Liver (tissue), 10 donors: ENCODE measurements at places on chromosomes 16 and 17. TPM values are rescaled to one million over a fixed set of nuclear protein-coding genes. Genes with fewer than 3 reads are reported as not detected.

- no peaks in the 10 kb centered on the region for H3K36me3 ChIP-seq
- no peak for DNase-seq
- H3K4me3 ChIP-seq: no peak overlapping the region
These were observed 5.5 kb downstream of the PCGF2 start for GRCh38 chr17:38742411-38743308.

DNA sequence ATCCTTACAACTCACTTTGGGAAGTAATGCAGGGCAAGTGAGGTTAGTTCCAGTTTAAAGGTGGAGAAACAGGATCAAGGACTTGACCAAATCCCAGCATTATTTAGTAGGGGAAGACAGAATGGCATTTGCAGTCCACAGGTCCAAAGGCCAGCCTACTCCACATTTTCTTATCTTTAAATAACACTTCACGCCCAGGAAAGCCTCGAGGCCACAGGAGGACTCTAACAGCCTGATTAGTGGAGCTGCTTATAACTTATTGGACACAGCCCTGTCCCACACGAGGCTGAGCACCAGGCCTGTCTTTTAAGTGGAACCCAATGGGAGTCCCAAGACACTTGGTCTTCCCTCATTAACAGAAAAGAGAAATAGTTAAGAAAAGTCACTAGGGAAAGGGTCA, 12.1 kb upstream of the HYDIN start:
- no peaks in the 10 kb centered on the region for H3K27me3 ChIP-seq
- H3K4me1 ChIP-seq: no peaks in the 10 kb centered on the region
- no peak overlapping the region for H3K4me3 ChIP-seq
- no peak overlapping the region for H3K27ac ChIP-seq
- no peaks in the 10 kb centered on the region for H3K36me3 ChIP-seq
- DNase-seq: no peak

DNA sequence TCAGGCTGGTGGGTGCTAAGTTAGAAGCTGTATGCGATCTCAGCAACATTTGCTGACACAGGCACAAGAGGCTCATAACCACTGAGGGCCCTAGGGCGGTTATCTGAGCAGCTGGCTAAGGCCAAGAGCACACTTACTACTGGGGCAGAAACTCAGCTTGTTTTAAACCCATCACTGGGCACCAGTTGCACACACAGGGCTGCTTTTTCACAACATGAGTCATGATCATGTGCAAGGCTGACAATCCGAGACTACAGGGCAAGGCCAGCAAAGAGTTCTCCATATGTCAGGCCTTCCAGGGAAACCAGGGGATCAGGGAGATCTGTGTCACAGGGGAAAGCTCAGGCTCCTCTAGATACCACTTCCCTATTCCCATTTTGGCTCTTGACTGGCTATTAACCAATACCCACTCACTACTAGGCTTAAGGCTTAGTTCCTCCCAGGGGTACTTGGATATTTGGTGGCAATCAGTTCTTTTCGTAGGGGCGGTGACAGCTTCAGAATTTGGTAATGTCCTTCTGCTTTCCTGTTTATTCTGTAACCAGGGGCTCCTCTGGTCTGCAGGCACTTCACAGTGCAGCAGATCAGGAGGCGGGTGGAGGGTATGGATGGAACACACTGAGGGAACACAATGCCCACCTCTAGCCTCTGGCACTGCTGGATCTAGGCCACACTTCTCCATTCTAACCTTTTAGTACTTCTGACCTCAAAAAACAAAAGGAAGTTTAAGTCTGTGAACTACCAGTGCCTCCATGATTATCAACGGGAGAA, 44.9 kb upstream of the ERN1 start:
- peaks cover 53% of the 10 kb centered on the region for H3K4me1 ChIP-seq
- peaks cover 9% of the 10 kb centered on the region for H3K36me3 ChIP-seq
- H3K4me3 ChIP-seq: no peak overlapping the region

Gene IRX6
- not detected for polyA plus RNA-seq

- no peaks in the 10 kb centered on the region for H3K36me3 ChIP-seq
- H3K27ac ChIP-seq: no peak overlapping the region
- H3K27me3 ChIP-seq: no peaks in the 10 kb centered on the region
- no peak overlapping the region for H3K4me3 ChIP-seq
- peaks cover 7% of the 10 kb centered on the region for H3K4me1 ChIP-seq
These were observed 2.2 kb downstream of the TFAP4 start for GRCh38 chr16:4270595-4270994.

Gene LGALS9B
- not detected for polyA plus RNA-seq

GRCh38 chr17:74473294-74473693, 6.9 kb downstream of the CD300A start:
- H3K27ac ChIP-seq: no peak overlapping the region
- no peak overlapping the region for H3K4me3 ChIP-seq
- H3K4me1 ChIP-seq: no peaks in the 10 kb centered on the region
- H3K36me3 ChIP-seq: no peaks in the 10 kb centered on the region
- no peaks in the 10 kb centered on the region for H3K27me3 ChIP-seq

Gene CACNG3
- polyA plus RNA-seq: not detected

GRCh38 chr17:3965118-3965800, 1.0 kb upstream of the ATP2A3 start:
- peak overlapping the region; percentile 32 for H3K27ac ChIP-seq
- no peak overlapping the region for H3K4me3 ChIP-seq
- H3K27me3 ChIP-seq: no peaks in the 10 kb centered on the region
- no peak for DNase-seq

GRCh38 chr17:1793447-1793806, 31.6 kb downstream of the SERPINF1 start:
- H3K4me3 ChIP-seq: no peak overlapping the region
- DNase-seq: no peak
- H3K27me3 ChIP-seq: no peaks in the 10 kb centered on the region
- no peak overlapping the region for H3K27ac ChIP-seq
- no peaks in the 10 kb centered on the region for H3K36me3 ChIP-seq
- H3K4me1 ChIP-seq: peaks cover 3% of the 10 kb centered on the region

Gene ARL4D
- 19.9 TPM for polyA plus RNA-seq

DNA sequence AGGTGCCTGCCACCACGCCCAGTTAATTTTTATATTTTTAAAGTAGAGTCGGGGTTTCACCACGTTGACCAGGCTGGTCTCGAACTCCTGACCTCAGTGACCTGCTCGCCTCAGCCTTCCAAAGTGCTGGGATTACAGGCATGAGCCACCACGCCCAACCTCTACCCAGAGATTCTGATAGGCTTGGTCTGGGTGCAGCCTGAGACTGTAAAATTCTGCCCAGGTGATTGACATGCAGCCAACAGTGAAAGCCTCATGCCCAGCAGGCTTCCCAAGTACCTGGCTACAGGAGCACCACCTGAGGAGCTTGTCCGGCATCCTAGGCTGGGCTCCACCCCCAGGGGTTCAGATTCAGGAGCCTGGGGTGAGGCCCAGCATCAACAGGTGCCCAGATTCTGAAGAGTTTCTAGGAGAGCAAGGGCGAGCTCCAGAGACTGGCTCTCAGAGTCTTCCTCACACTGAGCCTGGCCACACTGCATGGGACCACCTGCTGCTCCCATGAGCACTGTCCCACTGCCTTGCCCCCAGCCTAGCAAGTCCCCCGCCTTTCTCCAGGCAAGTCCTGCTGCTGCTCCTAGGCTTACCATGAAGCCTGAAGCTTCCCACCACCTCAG, 16.6 kb downstream of the ZNF385C start:
- no peaks in the 10 kb centered on the region for H3K27me3 ChIP-seq
- no peaks in the 10 kb centered on the region for H3K4me1 ChIP-seq
- no peak overlapping the region for H3K4me3 ChIP-seq
- no peak for DNase-seq

- no peak overlapping the region for H3K4me3 ChIP-seq
- H3K4me1 ChIP-seq: no peaks in the 10 kb centered on the region
- no peaks in the 10 kb centered on the region for H3K27me3 ChIP-seq
- DNase-seq: no peak
- no peak overlapping the region for H3K27ac ChIP-seq
These were observed 88.9 kb upstream of the HLF start for GRCh38 chr17:55175788-55176427.

Gene RSKR
- polyA plus RNA-seq: 0.67 TPM

DNA sequence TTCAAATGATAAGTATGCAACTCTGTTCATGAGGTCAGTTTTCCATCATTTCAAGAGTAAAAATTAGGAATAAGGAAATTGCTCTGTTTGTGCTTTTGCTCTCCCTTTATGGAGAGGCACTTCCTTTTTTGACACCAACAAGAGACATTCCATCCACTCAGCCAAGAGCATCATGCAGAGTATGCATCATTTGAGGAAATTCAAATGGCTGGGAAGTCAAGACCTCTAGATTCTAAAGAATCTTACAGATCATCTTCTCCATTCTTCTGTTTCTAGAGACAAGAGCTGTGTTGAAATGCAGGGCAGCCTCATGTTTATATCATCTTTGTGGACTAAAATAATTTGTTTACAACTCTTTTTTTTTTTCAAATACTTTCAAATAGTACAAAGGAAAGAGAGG, 669.4 kb downstream of the CDH11 start:
- no peak overlapping the region for H3K4me3 ChIP-seq
- H3K27ac ChIP-seq: no peak overlapping the region
- no peaks in the 10 kb centered on the region for H3K4me1 ChIP-seq
- H3K27me3 ChIP-seq: no peaks in the 10 kb centered on the region
- DNase-seq: no peak

Gene OTOP2
- not detected for polyA plus RNA-seq

DNA sequence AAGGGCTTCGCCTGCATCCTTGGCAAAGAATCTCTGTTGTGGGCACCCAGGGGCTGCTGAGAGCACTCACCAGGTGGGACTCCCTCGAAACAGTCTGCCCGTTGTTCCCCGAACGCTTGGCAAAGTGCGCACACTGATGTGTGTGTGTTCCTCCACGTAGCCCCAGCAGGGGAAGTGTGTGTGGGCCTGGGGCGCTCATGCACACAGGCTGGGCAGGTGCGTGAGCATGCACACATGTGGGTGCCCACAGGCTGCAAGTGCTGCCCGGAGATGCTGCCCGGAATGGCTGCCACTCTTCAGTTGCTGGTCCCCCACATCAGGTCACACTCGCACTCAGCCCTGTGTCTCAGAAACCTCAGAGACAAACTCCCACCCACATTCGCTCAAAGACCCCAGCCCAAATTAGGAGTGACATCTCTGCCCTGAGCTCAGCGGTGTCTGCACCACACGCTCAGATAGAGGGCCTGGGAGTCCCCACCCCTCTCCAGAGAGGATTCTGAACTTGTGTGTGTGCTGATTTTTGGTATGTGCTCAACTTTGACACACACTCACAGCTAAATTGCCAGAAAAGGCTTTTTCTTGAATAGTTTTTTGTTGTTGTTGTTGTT, 119.4 kb downstream of the MGAT5B start:
- no peaks in the 10 kb centered on the region for H3K27me3 ChIP-seq
- H3K27ac ChIP-seq: no peak overlapping the region
- H3K36me3 ChIP-seq: no peaks in the 10 kb centered on the region
- H3K4me1 ChIP-seq: no peaks in the 10 kb centered on the region

GRCh38 chr16:19598805-19599510, 43.5 kb downstream of the VPS35L start:
- DNase-seq: no peak
- no peaks in the 10 kb centered on the region for H3K4me1 ChIP-seq
- no peak overlapping the region for H3K4me3 ChIP-seq

- H3K4me3 ChIP-seq: no peak overlapping the region
- H3K27ac ChIP-seq: no peak overlapping the region
- H3K27me3 ChIP-seq: no peaks in the 10 kb centered on the region
- no peaks in the 10 kb centered on the region for H3K36me3 ChIP-seq
These were observed 9.0 kb upstream of the PHAF1 start for GRCh38 chr16:67100569-67101310.

- no peak overlapping the region for H3K27ac ChIP-seq
- no peaks in the 10 kb centered on the region for H3K36me3 ChIP-seq
- DNase-seq: no peak
- no peaks in the 10 kb centered on the region for H3K27me3 ChIP-seq
- peaks cover 23% of the 10 kb centered on the region for H3K4me1 ChIP-seq
These were observed 6.2 kb upstream of the CENPT start for GRCh38 chr16:67853670-67854069.

DNA sequence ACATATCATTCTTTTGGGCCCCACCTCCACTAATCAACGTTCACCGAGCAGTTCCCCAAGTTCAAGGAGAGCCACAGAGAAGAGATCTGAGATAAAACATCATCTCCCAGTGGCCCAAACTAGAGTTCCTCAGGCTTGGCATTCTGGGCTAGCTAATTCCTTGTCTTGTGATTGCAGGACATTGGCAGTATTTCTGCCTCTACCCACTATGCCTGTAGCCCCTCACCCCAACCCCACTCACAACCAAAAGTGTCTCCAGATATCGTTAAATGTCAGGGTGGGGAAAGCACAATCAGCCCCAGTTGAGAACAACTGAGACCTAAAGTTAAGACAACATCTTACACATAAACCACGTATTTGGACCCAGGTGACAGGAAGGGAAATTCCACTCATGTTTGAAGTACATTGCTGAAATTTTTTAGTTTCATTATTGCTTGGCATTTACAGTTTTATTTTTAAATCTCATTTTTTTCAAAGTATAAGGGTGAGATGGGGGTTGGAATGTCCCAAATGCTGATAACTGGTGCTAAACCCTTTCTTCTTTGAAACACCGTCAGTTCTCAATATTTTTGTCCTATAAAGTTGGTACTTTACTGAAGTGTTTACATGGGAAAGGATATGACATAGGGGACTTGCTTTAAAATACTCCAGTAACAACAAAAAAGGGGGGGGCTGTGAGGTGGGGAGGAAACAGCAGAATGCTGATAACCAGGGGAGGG, 13.6 kb downstream of the ZC3H7A start:
- no peaks in the 10 kb centered on the region for H3K27me3 ChIP-seq
- H3K27ac ChIP-seq: peak overlapping the region; percentile 75
- H3K4me1 ChIP-seq: peaks cover 19% of the 10 kb centered on the region

Gene CDH11
- polyA plus RNA-seq: 0.86 TPM

DNA sequence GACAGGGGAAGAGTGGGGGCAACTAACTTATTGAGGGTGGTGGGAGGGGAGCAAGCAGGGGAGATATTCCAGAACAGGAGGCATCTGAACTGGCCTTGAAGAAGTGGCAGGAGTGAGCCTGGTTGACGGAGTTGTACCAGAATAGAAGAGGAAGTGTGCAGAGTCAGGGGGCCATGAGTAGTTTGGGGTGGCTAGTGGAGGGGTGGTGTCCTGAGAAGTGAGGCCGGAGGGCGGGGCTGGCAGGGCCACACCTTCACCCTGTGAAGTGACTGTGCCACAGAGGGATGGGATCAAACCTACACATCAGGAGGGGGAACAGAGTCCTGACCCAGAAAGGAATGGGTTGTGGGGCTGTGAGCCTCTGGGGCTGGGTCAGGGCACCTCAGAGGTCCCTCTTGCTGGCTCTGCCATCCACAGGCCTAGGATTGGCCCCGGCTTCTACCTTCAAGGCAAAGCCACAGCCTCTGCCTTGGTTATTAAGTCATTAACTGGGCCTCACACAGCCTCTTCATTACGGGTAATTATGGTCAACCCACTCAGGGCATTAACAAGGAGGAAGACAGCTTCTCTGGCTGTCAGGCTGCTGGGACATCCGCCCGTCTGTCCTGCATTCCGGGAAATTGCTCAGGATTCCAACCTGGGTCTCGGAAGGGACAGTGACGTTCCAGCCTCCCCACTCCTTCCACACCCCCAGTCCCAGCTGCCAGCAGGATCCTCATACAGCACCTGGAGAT, 12.7 kb downstream of the SPNS2 start:
- no peaks in the 10 kb centered on the region for H3K4me1 ChIP-seq
- no peak for DNase-seq
- no peaks in the 10 kb centered on the region for H3K27me3 ChIP-seq
- H3K36me3 ChIP-seq: no peaks in the 10 kb centered on the region
- H3K27ac ChIP-seq: no peak overlapping the region
